ENCODE measurements at places on chromosomes 6 and 20. TPM values are rescaled to one million over a fixed set of nuclear protein-coding genes. Genes with fewer than 3 reads are reported as not detected.

BNIP5 gene
- polyA plus RNA-seq: 0.20 TPM

GRCh38 chr6:77298283-77298682 lies 165.0 kb downstream of the HTR1B start:
- DNase-seq: no peak

DNA sequence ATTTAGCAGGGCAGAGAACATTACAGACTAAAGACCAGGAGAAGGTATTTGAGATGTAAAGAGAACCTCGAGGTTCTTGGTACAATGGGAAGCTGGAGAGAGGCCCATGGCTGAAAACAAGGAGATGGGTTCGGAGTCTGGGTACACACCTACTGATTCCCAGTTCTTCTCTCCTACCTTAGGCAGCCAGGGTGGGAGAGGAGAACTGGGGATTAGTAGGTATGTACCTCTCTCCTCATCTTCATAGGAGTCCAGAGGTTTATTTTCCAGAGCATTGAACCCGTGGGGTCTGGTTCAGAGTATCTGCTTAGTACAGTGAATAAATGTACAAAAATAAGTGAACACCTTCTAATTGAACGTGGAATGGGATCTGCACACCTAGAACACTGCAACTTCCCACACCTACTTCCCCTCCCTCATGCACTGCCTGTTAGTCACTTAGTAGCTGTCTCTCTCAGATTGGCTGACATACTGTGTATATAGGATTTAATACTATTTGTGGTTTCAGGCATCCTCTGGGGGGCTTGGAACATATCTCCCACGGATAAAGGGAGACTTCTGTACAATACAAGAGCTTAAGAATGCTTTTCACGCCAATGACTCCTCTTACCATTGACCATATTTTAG lies 23.5 kb upstream of the NUP153 start:
- no peak for DNase-seq

DNA sequence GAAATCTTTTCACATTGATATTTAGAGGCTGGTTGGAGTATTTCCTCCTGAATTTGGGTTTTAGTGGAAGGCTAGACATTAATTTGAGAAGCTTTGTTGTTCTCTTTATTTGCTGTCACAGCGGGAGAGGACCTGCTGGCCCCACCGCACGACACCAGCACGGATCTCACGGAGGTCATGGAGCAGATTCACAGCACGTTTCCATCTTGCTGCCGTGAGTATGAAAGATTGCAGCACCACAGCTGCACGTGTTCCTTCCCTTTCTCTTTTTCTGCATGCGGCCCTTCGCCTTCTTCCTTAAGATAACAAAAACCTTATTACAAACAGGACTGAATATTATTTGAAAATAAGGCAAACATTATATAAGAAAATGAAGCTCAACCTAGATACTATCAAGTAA lies 555.5 kb downstream of the UTRN start:
- DNase-seq: no peak
